ENCODE measurements at places on chromosomes 12 and 14.
A peak's percentile ranks its signal among the peaks of the same experiment; 100 is the strongest.

DNA sequence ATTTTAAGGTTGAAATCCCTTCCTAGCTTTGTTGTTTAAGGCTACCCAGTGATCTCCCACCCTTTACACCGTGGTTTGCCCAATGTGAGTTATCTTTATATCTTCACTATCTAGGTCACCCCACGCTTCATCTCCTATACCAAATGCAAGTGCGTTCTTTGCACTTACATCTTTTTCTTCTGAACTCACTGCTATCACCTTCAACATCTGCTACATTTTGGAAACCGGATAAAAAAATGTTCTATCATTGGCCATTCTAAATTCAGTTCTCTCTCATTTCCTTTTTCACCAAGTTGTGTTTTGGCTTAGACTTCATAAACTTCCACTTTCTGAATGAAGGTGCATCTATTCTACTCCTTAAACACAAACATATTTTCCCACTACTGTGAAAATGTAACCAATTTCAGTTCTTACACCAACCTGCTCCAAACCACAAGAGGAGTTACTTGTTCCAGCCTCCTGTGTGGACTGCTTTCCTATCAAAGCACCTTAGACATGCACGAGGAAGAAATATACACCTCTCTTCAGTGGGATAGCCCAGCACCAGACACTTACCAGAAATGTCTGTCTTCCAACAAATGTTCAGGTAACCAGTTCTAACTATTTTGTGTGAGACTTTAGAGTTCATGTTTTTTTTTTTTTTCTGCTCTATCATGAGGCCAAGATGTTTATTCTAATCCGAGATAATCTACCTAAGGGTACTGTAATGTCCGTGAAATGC is 21.9 kb downstream of the CLEC9A start:
- DNase-seq, result no peak

- DNase-seq, result peak; percentile 56
Observed at GRCh38 chr12:100248886-100249285, 18.0 kb downstream of the DEPDC4 start.

DNA sequence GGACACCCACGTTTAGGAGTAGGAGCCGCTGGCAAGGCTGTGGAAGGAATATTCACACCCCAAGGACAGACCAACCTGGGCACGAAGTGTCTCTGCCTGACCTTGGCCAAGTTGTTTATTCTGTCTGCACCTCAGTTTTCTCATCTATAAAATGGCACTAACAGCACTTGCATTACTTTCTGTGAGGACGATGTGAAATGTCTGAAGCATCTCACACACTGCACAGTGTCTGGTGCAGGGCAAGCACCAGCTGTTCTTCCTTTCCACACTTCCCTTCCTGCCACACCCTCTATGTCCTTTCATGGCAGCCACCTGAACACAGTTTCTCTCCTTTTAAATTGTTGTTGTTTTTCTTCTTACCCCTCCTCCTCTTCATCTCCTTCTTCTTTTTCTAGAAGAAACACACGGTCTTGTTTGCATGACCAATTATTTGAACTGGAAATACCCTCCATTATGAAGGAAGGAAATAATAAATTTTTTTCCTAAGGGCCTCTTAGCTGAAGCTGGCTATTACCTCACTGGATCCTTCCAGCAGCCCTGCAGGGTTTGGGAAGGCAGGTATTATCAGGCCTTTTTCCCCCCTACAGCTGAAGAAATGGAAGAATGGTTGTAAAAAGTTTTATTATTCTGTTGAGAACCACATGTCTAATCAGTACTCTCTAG is 42.9 kb upstream of the ATP23 start:
- DNase-seq, result no peak

GRCh38 chr12:90519285-90519684 is 435.7 kb downstream of the CCER1 start:
- DNase-seq, result no peak

DNA sequence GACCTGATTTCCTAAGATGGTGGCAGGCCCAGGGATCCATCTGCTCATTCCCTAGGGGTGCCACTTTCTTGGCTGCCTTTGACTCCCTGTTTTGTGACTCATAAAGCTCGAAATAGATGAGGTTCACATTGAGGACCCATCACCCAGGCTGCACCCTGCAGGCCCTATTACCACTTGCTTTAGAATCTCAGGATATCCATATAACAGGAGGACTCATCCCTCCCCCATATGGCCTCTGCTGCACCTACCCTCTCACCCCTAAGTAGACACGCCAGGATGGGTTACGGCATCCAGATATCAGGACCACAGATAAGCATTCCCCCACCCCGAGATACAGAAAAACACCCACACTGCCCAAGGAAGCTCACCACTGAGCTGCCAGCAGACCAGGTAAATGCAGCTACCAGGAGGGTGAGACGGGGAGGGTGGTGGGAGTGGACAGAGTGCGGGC is 155.7 kb downstream of the DPF3 start:
- no peak for DNase-seq

DNA sequence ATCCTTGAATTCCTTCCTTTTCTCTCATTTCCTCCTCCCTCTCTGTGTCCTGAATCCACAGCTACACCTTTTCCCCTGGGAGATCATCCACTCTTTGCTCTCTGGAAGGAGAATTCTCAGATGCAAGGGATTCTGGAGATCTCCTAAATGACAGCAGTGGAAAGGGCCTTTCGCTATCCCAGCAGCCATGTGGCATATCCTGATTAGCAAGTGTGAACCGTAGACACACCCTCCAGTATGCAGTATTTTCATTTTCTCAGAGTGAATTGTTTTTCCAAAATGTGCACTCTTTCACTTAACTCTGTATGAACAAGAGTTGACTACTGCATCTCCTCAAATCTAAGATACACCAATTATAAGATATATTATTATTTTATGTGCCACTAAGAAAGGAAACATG is 6.0 kb downstream of the GARIN2 start:
- DNase-seq, result peak; percentile 7

Data from fibroblast of skin of back (primary cell).